Activated effector memory CD4-positive, alpha-beta T cell treated with anti-CD3 and anti-CD28 coated beads, Interleukin-2, amount 50 U/mL, for 16 hours (primary cell): ENCODE measurements at places on chromosomes 12 and 14.

DNA sequence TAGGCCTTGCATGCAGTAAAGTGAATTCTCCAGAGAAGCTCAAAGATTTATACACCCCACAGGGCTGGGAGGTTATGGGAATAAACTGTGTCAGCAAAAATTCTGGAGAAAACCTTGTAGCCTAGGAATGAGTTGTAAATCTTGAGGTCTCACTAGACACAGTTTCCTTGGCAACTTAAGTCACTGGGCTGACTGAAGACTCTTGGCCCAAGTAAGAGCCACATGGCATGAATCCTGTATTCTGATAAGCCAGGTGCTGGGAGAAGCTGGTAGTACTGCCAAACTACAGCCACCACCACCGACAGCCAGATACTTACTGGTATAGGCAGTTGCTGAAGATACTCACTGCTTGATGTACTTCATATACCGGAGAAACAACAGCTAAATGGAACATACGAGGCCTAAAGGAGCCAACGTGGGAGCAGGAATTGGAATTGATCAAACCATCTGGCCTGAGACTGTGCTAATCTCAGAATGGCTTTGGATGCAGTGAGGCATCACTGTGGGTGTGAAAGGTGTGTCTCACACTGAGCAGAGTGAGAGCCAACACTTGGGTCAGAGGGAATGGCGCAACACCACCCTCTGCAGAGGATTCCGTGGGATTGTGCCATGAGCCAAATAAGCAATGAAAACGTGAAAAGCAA, 102.8 kb upstream of the TMCC3 start:
- DNase-seq = no peak

GRCh38 chr12:124759841-124760503, 103.7 kb downstream of the SCARB1 start:
- DNase-seq = no peak

DNA sequence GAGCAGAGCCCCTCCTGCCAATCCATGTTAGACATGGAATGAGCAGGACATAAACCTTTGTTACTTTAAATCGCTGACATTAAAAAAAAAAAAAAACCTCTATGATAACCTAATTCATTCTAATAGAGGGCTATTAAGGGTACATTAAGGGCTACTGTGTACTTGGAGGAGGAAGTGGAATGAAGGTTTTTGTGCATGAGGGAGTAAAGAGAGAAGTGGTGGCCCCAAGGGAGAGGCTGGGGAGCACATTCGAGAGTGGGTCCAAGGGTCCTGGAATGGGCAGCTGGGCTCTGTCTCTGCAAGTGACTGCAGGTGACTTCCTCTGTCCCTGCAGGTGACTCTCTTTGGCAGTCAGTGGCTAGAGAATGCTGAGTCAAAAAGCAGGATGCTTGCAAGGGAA, 32.1 kb upstream of the PTGDR start:
- no peak for DNase-seq

GRCh38 chr12:31205054-31205453, 120.9 kb downstream of the SINHCAF start:
- no peak for DNase-seq

- no peak for DNase-seq
Observed at GRCh38 chr12:28937196-28937595, 211.9 kb upstream of the FAR2 start.

DNA sequence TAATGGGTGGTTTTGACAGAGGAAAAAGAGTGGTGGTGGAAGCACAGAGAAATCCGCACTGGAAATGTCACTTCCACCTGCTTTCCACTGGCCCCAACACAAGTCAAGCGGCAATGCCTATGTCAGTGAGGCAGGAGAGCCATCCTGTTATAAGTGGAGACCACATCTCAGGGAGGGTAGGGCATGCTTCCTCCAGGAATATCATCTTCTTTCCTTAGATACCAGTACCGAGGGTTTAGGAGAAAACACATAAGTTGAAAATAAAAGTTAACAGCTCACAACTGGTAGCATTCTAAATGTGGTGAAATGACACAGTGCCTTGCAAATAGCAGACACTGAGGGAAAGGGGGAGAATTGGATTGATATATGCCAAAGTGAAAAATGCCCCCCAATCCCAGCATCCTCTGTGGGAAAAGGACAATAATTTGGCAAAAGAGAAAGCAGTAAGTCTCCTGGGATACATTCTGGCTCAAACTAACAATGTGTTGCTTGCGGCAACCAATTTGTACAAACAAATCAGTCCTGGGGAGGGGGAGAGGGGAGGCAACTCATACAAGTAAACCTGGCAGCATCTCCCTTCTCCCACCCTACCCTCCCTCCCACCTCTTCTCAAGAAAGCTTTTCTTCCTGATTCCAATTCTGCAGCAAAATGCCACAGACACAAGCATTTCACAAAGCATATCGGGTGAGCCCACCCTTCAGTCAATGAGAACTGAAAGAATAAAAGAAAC, 57.1 kb downstream of the STON2 start:
- DNase-seq = no peak

DNA sequence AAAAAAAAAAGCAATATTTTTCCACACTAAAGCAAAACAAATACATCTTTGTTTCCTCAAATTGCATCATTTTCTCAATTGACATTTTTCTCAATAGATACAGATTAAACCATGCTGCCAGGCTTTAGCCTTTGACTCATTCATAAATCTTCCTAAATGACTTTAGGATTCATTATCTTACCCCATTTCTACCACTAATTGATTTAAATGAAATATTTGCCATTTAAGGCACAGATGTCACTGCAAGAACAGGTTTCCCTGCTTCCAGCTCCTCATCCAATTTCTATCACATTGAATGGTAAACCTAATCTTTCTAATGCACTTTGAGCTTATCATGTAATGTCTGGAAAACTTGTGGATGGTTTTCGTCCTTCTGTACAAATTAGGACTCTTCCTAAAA, 298.7 kb downstream of the RPL10L start:
- no peak for DNase-seq

DNA sequence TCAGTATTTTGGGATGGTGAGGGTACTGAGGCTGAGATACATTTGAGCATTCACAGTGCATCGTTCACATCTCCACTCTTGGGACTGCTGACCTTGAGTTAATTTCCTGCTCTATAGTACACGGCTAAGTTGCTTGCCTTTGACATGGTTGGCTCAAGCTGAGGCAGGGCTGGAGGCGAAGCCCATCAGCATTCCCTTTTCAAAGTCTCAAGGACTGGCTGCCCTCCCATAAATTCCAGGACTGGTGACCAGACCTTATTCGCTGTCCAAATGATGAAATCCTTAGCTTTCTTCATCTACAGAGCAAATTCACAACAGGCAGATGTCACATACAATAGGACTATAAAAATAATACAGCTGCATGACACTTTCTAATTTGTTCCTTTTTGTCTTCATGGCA, 85.9 kb downstream of the SSPN start:
- DNase-seq = no peak

GRCh38 chr12:23640754-23641153, 308.7 kb downstream of the SOX5 start:
- DNase-seq = no peak

- no peak for DNase-seq
Observed at GRCh38 chr12:3292677-3293412, 198.2 kb upstream of the PRMT8 start.

GRCh38 chr12:29072631-29073030, 76.4 kb upstream of the FAR2 start:
- no peak for DNase-seq

DNA sequence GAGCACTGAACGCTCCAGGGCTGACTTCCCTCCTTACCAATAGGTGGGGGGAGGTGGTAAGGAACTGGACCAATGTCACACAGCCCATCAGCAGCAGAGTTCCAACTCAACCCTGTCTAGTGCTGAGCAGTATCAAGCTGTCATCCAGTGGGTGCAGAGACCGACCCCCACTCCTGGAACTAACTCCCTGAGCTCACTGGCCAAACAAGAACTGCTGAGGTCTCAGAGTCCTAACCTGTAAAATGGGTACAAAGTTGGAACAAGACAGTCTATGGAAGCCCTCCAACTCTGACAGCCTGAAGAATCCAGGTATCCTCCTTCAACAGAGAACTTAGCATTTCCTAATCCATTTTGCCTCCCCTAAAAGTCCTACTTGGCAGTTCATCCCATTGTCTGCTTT, 91.1 kb upstream of the CLMN start:
- DNase-seq = no peak

DNA sequence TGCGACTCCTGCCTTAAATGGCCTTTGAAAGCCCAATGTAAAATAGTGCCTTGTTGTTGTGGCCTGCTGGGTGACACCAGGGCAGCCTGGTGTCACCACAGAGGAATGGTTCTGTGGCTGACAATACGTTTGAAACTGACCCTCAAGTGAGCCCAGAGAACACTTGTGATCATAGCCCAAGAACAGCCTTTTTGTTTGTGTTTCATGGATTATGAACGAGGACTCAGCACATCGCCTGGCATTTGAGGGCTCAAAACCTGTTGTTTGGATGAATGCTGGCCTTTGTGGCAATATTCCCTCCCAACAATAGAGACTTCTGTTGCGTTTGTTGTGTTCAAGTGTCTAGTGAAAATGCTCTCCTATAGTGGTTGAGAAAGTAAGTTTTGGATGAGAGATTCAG, 48.5 kb downstream of the TSPAN9 start:
- no peak for DNase-seq

- peak; percentile 87 for DNase-seq
Observed at GRCh38 chr14:93970965-93971634, 5.3 kb downstream of the ASB2 start.

- peak; percentile 82 for DNase-seq
Observed at GRCh38 chr12:103503546-103504480, 8.0 kb upstream of the C12orf42 start.

- no peak for DNase-seq
Observed at GRCh38 chr14:105330491-105330895, 15.9 kb downstream of the PACS2 start.

DNA sequence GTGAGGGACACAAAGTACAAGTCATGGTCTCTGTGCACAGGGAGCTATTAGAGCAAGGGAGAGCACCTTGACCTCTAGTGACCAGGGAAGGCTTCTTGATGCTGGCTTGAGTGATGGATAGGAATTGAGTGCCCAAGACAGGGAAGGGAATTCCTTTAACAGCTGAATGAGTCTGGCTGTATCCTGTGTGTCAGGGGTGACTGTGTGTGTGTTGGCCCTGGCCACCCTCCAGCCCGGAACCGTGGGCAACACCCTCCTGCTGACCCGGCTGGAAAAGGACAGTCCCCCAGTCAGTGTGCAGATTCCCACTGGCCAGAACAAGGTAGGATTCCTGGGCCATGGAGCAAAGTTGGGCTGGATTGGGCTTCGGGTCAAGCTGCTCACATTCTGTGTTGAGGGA, 5.5 kb upstream of the PFDN5 start:
- no peak for DNase-seq

GRCh38 chr14:39434401-39434800, 2.2 kb upstream of the FBXO33 start:
- DNase-seq = no peak

DNA sequence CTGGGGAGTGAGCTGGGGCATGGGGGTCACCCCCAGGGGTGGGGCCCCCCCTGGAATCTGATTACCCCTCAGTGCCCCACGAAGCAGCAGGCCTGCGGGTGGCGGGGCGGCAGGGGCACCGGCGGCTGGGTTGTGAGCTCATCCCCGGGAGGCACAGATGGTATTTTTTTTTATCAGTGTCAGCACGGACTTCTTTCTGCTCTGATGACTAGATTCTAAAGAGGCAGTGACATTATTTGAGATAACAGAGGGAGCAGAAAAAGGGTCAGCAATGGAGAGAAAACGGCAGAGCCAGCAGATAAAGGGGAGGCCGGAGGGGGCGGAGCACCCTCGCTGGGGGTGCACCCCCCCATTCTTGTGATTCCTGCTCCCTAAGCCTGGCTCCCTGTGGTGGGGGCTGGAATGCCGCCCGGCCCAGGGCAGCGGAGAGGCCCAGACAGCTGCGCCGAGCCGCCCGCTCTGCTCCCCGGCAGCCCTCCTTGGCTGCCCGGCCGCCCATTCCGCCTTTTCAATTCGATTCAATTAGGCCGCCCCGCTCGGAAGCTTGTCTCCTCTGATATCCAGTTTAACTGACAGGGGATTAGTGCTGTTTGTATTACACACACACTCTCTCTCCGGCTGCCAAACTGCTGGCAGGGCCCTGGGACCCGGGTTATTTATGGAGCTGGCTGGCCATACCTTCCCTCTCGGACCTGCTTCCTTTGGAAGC, 32.9 kb downstream of the MVK start:
- DNase-seq = no peak

- no peak for DNase-seq
Observed at GRCh38 chr14:71194251-71194650, 287.0 kb downstream of the PCNX1 start.

GRCh38 chr12:52789637-52790426, 6.1 kb downstream of the KRT3 start:
- DNase-seq = peak; percentile 57

DNA sequence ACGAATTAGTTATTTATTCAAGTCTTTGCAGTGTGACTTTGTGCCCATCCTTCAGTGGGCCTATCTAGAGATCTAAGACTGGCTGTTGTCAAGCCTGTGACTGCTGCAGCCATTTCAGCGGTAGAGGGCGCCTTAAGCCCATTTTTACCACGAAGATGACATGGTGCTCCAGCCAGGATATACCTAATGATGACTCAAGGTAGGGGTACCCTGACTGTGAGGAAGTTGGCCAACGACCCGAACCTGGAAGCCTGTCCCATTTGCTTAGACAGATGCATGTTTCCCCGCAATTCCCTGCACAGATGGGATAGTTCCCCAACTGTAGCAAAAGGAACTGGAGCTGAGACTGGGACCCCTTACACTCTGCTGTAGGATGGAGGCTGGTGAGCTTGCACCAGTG, 41.3 kb downstream of the RAB3IP start:
- no peak for DNase-seq

GRCh38 chr12:64656429-64656828, 46.1 kb downstream of the RASSF3 start:
- DNase-seq = no peak

DNA sequence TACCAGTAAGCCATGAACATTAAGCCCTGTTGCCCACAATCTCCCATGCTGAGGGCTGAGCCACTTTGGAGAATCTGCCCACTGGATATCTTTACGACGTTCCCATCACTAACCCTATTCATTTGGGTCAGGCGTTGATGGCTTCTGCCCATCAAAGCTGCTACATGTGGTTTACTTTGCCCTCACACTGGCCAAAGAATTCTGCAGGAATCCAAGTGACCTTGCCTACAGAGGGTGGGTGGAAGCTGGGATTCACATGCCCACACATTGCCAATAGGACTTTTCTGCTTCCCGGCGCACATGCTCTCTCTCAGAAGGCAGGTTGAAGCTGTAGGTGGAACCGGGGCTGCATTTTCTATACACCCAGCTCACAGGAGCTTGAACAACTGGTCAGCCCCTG, 28.3 kb downstream of the OAS2 start:
- DNase-seq = no peak

GRCh38 chr14:56379956-56380355, 199.6 kb upstream of the TMEM260 start:
- no peak for DNase-seq

GRCh38 chr14:89912667-89913211, 41.8 kb downstream of the EFCAB11 start:
- DNase-seq = no peak

DNA sequence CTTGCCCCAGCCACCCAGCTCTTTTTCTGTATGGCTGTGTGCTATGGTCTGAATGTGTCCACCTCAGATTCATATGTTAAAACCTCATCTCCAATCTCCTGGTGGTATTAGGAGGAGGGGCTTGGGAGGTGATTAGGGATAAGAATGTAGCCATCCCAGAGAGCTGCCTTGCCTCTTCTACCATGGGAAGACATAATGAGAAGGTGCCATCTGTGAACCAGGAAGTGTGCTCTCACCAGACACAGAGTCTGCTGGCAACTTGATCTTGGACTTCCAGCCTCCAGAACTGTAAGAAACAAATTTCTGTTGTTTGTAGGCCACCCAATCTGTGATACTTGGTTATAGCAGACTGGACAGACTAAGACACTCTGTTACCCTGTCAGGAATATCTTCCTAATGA, 22.8 kb upstream of the JPH4 start:
- DNase-seq = no peak
